ENCODE measurements at places on chromosomes 7 and 10. TPM values are rescaled to one million over a fixed set of nuclear protein-coding genes. Genes with fewer than 3 reads are reported as not detected.

UBTD1 gene
- total RNA-seq: 5.7 TPM

RSPH10B gene
- total RNA-seq: 0.18 TPM

TAS2R16 gene
- total RNA-seq: not detected

DNA sequence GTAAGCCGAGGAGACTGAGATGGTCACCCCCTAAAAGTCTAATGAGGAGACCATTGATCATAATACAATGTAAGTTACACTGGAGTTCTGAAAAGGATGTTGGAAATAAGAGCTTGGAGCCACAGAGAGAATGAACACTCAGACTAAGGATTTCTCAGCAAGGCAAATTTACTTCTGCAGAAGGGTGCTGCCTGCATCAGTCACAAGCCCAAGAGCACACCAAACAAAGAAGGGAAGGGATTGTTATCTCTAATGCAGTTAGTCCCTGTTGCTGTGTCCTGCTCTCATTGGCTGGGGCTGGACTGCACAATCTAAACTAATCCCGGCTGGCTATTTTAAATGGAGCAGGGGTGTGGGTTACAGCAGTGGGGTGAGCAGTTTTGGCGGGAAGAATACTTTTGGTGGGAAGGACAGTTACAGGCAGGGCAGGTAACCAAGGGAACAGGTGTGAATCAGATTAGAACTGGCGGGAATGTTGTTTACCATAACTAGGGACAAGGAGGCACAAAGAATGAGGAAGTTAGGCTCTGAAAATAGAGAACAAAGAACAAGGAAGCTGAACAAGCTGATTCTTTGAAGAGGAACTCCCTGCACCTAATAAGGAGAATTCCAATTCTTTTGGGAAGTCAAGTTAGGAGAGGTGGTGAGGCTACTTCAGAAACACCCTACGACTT is 30.3 kb upstream of the TRIM24 start:
- no peak for DNase-seq
- no peaks in the 10 kb centered on the region for H3K27me3 ChIP-seq
- H3K4me1 ChIP-seq: no peaks in the 10 kb centered on the region
- H3K27ac ChIP-seq: no peak overlapping the region

DNA sequence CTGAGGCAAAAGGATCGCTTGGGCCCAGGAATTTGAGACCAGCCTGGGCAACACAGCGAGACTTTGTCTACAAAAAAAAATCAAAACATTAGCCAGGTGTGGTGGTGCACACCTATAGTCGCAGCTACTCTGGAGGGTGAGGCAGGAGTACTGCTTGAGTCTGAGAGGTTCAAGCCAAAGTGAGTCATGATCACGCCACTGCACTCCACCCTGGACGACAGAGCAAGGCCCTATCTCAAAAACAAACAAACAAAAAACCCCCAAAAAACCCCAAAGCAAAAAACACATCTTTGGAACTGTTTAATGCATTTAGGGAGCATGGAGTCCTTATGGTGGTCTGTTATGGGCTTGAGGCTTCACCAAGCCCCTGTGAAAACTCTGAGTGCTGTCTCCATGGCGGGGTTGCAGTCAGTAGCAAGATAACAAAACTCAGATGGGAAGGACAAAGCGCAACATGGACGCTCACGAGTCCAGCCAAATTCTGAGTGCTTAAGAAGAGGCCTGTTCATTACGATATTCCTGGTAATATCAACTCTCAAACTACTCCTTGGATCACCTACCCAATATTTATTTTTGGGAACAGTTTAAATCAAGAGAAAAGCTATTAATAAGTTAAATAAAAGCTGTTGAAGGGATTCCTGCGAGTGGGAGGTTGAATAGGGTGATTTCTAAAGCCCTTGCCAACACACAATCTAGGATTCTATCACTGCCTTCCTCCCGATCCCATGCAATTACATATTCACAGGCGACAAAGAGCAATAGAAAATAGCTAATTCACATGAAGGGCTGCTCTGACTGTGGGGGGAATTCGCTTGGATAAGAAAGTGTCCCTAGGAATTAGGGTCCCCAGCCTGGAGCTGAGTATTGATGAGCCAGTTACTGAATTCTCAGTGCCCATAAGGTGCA is 123.3 kb downstream of the HIPK2 start:
- DNase-seq: no peak
- peaks cover 5% of the 10 kb centered on the region for H3K4me1 ChIP-seq
- no peaks in the 10 kb centered on the region for H3K27me3 ChIP-seq
- no peak overlapping the region for H3K27ac ChIP-seq
- no peak overlapping the region for H3K4me3 ChIP-seq

DNA sequence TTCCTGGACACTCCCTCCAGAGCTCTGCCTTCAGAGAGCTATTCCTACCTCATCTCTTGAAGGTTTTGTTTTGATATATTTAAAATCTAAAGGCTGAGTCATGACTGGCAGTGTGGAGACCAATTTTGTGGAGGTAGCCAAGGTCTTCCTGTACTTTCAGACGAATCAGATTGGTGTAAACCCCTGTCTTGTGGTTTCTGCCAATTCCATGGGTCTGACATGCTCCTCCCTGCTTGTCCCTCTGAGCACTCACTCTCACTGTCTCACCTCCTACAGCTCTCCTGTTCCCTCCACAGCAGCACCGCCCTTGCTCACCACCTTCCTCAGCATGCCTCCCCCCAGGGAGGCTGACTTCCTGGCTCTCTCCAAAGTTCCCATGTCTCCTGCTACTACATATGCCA is 179.8 kb downstream of the NPSR1 start:
- H3K4me1 ChIP-seq: no peaks in the 10 kb centered on the region
- DNase-seq: no peak
- no peak overlapping the region for H3K27ac ChIP-seq

DNA sequence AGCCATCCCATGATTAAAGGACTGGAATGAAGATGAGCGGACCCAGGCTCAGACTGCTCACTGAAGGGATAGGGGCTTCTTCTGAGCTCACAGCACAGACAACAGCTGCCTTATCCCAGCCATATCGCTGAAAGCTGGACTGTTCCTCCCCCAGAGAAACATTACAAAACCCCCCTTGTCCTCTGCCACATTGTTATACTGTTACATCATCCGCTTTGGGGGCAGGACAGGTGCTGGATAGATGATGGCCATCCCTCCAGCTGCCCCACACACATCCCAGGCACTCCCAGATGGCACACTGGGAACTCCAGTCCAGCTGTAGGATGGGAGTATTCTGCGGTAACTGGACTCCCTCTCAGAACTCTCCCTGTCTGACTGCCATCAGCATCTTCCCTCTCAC is 58.7 kb upstream of the BTRC start:
- no peaks in the 10 kb centered on the region for H3K27me3 ChIP-seq
- H3K36me3 ChIP-seq: no peaks in the 10 kb centered on the region
- no peak overlapping the region for H3K4me3 ChIP-seq
- DNase-seq: no peak
- no peak overlapping the region for H3K27ac ChIP-seq

GRCh38 chr10:44952779-44953231 is 6.8 kb upstream of the RASSF4 start:
- H3K4me1 ChIP-seq: peaks cover 2% of the 10 kb centered on the region
- H3K4me3 ChIP-seq: no peak overlapping the region
- H3K36me3 ChIP-seq: no peaks in the 10 kb centered on the region

DNA sequence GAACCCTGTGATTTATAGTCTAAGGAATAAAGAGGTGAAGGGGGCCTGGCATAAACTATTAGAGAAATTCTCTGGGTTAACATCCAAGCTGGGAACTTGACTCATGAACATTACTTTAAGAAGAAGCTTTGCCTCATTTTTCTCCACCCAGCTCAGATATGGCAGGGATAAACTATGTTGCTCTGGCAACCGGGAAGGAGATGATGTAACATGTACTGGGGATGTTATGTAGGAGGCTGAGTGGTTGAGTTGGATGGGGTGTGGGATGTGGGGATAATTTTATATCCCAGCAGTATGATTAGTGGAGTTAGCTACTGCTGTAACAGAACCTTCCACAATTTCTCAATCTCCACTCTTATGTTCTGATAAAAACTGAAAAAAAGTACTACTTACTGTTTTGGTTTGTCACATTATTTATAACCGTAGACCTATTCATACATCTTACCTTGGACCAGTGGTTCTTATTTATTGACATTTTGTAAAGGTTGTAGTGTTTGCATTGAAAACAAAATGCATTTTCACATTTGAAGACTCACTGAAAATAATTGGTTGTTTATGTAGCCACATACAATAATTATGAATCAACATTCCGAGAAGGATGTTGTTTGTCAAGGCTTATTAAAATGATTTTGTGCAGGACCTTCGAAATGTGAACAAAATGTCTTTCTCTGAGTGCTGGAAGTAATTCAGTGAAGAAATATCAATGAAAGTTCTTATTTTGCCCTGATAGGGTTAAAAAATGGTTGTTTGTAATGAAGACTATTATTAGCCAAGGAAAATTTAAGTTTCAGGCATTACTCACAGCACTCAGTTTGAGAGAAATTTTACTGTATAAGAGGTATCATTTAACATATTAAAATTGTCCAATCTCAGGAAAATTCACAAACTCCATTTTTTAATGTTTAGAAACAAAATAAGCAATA is 1.3 kb downstream of the OR2F2 start:
- H3K4me1 ChIP-seq: no peaks in the 10 kb centered on the region
- DNase-seq: no peak
- no peaks in the 10 kb centered on the region for H3K36me3 ChIP-seq
- no peak overlapping the region for H3K27ac ChIP-seq

- no peaks in the 10 kb centered on the region for H3K36me3 ChIP-seq
- H3K27me3 ChIP-seq: no peaks in the 10 kb centered on the region
- no peaks in the 10 kb centered on the region for H3K4me1 ChIP-seq
- H3K27ac ChIP-seq: no peak overlapping the region
These were observed 195.1 kb downstream of the CCDC3 start for GRCh38 chr10:12806228-12807095.

DNA sequence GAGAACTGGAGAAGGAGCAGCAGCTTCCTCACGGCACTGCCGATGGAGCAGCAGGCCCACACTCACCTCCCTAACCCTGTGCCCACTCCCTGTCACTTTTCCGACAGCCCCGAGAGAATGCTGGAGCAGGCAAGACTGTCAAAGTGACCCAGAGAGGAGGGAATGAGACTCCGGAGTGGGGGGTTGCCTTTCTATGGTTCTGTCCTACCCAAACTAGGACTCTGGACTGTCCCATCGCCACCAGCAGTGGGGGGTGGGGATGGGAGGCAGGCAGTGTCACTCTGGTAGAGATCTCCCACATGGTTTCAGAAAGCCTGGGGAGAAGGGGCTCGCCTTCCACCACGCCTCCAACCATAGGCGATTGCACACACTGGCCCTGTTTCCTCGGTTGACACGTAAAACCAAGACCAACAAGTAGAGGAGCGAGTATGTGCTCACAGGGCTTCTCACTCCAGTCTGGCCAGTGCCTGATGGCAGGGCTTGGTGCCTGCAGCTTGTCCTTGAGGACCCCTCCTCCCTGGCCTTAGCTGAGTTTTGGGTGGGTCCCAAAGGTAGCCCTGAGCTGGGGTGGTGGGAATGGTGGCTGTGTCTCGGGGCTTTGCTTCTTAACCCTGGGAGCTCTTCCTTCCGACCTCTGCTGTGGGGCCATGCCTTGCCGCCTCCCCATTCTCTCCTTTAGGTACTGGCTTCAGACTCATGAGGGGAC is 148.5 kb downstream of the PTPN20 start:
- DNase-seq: no peak
- no peaks in the 10 kb centered on the region for H3K36me3 ChIP-seq

DNA sequence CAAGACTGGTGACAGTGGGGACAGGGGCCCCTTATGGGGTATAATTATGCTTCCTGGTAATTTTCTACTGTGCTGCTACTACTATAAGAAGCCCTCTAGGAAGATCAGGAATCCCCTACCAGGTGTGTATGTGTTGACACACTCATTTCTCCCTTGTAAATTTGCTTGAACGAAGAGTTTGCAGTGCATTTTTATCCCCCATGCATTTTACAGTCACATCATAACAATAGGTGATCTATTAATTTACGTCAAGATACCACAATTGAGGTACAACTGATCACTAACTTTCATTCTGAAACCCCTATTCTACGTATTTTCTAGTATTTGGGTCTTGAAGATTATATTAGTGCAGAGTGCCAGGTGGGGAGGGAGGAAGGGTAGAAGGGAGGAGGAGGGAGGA is 252.2 kb downstream of the NSUN6 start:
- no peaks in the 10 kb centered on the region for H3K27me3 ChIP-seq
- no peak for DNase-seq
- no peak overlapping the region for H3K4me3 ChIP-seq
- no peaks in the 10 kb centered on the region for H3K36me3 ChIP-seq

Data from ovary (tissue), 10 donors.